ENCODE measurements at places on chromosomes 3 and 15.
A peak's percentile ranks its signal among the peaks of the same experiment; 100 is the strongest.

DNA sequence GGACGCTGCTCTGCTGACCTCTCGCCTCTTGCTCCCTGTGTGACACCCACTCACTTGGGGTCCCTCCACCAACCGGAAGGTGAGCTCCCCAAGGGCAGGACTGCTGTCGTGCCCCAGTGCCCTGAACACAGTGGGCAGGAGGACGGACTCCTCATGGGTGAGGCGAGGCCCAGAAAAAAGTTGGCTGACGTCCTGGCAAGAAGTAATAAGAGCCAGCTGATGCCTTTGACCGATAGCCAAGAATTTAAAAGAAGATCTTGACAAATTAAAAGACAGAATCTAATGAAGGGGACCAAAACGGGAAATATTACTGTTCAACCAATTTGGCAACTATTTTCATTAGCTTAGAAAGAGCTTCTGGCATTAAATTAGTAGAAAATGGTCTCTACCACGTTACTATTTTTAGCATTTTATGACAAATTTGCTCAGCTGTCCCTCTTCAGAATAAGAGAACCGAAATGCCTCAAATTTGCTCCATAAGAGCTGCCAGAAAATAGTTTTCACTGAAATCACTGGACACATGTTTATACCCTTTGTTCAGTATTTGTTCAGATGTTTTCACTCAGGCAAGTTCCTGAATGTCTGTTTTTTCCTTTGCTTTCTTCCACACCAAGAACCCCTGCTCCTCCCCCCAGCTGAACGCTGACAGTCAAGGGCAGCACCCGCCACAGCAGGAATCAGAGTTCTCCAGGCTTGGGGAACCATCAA lies 60.5 kb downstream of the XXYLT1 start:
- peak; percentile 57 for DNase-seq

GRCh38 chr3:196143708-196144382 lies 62.0 kb upstream of the TFRC start:
- DNase-seq = no peak

DNA sequence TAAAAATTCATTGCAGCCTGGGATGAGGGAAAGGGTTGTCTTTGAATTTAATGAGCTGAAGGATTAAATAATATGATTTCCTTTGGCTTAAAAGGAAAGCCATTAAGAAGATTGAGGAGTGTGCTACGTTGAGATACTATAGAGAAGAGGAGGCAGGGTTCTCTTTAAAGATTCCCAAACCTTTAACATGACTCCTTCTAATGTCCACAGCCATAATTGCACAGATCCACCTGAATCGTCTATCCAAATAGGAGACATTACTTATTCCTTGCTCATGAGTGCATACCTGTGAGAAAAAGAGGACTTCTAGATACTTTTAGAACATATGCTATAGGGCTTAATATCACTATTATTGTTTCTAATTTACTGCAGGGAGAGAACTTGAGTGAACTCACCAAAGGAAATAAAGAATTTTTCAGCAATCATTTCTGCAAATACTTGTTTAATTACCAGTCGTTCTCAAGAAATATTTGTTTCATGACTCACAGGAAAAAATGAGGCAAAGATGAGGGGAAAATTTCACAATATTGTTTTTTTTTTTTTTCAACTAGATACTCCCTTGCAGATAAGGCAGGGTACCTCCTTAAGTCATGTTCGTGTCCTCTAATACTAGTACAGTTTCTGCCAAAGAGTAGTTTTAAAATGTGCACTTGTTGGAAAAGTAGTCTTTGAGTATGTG lies 8.9 kb upstream of the SUCNR1 start:
- no peak for DNase-seq

DNA sequence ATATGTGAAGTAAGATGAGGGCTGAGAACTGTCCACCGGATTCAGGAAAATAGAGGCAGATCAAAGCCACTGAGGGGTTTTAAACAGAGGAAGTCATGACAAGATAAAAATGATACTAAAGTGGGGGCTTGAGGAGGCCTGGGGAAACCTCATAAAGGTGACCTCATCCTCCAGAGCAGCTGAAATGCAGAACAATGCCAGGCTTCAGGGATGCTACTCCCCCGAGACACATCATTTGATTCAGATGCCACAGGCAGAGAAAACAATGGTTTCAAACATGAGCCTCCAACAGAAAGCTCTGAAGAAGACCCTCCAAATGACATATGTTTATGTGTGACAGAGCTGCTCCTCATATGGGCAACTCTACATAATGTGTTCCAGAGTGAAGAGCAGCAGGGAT lies 6.4 kb downstream of the CFAP20DC start:
- no peak for DNase-seq

GRCh38 chr3:49295489-49296058 lies 18.5 kb upstream of the C3orf62 start:
- peak; percentile 38 for DNase-seq

- no peak for DNase-seq
These were observed 16.3 kb downstream of the SV2B start for GRCh38 chr15:91116113-91117067.

- DNase-seq = no peak
These were observed 83.7 kb downstream of the ARNT2 start for GRCh38 chr15:80487839-80488390.

DNA sequence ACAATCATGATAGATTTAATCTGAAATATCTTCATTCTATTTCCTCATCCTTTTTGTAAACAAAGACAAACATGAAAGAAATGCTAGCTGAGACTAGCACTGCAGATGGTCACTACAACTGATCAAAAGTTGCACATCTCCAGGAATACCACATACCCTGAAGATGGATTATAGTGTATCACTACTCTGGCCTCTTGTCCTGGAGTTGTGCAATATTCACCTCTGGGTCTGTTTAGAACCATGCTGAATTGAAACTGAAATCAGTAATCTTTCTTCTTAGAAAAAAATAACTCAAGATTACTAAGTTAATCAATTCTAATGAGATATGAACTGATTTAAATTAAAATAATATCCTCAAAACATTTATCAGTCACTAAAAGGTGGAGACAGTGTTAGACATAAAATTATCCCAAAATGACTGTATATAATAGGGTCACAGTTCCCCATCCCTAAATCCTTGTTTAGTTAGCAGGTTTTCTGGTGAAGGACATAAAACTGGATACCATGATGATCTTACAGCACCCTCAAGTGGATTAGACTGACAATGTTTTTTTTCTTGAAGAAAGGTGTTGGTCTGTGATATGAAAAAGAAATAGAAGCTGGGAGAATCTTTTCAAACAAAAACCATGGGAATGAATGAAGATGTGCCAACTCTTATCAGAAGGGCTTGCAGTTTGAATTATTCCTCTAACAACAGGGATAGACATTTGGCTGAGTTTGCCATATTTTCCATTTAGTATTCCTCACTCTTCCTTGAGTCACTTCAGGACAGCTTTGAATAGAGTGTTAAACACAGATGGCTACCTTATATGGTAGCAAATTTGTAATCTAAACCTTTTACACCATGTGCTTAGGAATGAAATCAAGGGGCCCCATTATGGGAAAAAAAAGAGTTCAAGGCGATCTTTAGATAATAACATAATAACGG lies 7.1 kb upstream of the TTC14 start:
- DNase-seq = no peak
